COLO829 (cell line): ENCODE measurements at places on chromosomes 5 and 9.

DNA sequence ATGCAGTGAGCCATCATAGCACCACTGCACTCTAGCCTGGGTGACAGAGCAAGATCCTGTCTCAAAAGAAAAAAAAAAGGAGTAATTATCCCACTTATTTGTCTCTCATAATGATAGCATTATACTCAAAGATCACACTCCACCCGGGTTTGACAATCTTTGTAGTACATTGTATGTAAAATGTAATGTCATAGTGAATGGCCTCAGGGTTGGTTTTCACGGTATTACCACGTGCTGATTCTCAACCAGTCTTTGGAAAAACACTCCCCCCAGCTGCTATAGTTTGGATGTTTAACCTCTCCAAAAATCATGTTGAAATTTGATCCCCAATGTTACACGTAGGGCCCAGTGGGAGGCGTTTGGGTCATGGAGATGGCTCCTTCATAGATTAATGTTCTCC, 402.4 kb upstream of the GRAMD2B start:
- no peak for DNase-seq

DNA sequence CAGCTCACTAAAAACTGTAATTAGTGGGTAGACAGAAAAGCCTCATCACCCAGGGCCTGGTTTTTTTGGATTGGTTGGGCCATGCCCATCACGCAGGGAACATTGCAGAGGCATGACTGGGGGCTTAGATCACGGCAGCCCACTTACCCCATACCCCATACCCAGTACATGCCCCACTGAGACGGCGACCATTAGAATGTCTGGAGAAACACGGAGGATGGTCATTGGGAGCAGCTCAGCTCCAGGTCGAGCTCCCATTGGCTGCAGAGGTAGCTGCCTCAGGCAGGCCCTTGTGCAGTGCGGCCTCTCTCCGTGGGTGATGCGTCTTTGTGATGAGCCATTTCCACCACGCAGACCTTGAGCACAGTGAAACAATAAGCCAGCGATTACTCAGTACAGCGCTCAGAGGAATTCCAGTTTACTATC, 204.0 kb downstream of the GADD45G start:
- DNase-seq, result no peak

- DNase-seq, result no peak
Measured at GRCh38 chr5:139341187-139341688, 416 bp upstream of the PAIP2 start.

DNA sequence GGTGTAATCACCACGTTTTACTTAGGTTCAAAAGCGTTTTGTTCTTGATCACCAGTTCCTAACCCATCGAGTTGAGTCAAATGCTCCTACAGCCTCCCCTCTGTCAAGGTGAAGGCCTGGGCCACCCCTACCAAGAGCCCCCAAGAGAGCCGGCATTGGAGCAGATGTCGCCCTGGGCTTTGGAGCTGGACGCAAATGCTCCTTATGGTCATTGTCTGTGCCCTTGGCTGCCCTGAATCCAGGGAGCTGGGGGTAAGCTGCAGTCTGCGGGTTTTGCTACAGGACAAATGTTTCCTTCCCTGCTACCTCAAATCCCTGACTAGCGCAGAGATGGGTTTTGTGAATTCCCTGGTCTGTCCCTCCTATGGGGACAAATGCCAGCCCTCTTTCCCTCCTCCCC, 4.9 kb downstream of the RNF183 start:
- no peak for DNase-seq

- no peak for DNase-seq
Measured at GRCh38 chr5:134992148-134992547, 24.4 kb downstream of the CATSPER3 start.

DNA sequence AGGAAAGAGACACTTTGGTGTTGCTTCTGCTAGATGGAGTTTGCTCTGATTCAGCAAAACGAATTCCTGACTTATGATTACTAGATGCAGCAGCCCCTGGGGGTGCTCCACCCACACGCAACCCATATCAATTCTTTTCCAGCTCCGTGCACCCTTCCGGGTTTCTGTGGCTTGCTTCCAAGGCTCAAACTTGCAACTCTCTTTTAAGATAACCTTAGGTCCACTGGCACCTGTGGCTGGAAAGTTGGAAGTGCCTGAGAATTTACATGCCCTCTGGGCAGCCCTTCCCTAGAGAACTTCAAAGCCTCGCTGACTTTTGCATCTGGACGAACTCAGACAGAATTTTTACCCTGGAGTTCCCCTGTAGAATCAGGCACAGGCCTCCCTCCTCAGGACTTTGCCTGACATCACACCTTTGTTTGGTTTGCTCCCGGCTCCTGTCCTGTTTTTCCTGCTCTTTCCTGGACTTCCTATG, 224.9 kb downstream of the SNX18 start:
- DNase-seq, result peak; percentile 10

- no peak for DNase-seq
Measured at GRCh38 chr5:173320259-173320658, 8.0 kb downstream of the STC2 start.

DNA sequence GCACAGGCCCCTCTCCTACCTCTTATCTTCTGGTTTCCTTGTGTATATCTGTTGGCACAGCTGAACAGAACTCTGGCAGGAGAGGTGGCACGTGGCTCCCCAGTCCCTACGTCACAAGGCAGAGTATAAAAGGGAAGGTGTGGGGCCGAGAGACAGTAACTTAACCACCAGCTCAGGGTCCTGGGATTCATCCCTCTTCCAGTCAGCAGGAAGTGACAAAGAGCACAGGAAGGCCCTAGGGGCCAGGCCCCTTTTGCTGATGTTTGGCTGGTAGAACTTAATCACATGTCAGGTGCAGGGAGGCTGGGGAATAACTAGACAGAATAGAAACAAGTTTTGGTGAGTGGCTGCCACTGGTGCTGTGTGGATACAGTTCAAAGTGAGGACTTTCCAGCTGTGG, 4.5 kb upstream of the ICE1 start:
- DNase-seq, result no peak

DNA sequence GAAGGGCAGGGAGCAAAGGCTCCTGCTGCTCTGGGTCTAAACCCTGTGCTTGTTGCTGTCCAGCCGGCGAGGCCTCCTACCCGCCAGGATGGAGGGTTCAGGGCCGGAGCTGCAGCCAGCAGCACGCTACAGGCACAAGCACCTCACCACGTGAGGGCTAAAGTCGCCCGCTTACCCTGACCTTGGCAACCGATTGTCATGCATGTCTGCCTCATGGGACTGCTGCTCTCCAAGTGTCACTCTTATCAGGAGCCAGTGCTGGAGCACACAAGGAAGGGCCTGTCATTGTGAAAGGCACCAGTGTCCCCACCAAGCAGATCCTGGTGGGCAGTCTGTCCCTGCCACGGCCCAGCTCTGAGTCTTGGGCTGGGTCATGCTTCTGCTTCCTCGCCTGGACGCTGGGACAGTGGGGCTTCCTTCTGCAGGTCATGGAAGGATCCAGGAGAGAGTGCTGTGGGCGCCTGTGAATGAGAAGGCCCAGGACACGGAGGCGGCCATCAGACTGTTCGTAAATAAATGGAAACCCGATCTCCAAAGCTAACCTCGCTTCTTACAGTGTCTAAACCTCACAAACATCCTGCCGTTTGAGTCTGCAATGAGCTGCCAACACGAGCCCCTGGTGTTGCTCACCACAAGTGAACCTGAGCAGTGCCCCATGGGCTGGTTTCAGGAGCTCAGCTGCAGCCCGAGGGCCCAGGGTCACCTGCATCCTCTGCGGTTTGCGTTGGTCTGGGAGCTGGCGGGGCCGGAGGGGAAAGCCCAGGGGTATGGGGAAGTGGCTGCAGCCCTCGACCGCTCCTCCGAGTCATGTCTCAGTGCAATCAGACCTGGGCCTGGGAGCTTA, 58.2 kb upstream of the RXRA start:
- no peak for DNase-seq

DNA sequence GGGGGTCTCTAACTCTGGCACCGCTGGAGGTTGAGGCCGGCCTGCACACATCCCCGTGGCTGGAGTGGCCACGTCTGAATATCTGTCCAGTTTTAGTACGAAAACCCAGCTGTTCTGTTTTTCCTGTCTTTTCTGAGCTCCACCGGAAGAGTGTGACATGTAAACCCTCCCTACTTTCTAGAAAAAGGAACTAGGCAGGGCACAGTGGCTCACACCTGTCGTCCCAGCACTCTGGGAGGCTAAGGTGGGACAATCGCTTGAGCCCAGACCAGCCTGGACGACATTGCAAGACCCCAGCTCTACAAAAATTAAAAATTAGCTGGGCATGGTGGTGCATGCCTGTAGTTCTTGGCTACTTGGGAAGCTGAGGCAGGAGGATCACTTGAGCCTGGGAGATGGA, 8.2 kb upstream of the PHYKPL start:
- no peak for DNase-seq

GRCh38 chr5:154755361-154756008, at the start of gene LARP1:
LARP1 (plus strand) TSS chr5:154755377; CDS start chr5:154755758, 381 bp downstream.
- no peak for DNase-seq

DNA sequence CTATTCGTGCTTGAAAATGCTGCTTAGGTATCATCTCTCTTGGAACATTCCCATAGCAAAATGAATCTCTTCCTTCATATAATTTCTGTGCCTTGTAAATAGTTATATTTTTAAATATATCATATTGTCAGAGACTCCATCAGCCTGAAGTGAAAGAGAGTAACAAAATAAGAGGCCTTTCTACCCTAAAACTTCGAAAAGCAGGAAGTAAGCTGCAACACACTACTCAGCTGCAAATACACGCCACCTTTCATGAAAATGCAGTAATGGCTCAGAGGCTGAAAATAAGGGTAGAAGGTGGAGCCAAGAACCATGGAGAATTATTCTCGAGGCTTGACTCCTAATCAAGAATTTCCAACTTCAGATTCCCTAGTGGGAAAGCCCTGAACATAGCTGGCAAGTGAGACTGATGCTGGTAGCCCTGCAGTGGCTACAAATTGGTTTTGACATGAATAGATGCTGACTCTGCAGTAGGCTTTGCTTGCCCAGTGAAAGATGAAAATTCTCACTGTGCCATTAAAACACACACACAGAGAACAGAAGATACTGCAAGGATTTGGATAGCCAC, 30.2 kb upstream of the PTGER4 start:
- no peak for DNase-seq

- peak; percentile 23 for DNase-seq
Measured at GRCh38 chr5:110054240-110054639, 364.5 kb downstream of the MAN2A1 start.

DNA sequence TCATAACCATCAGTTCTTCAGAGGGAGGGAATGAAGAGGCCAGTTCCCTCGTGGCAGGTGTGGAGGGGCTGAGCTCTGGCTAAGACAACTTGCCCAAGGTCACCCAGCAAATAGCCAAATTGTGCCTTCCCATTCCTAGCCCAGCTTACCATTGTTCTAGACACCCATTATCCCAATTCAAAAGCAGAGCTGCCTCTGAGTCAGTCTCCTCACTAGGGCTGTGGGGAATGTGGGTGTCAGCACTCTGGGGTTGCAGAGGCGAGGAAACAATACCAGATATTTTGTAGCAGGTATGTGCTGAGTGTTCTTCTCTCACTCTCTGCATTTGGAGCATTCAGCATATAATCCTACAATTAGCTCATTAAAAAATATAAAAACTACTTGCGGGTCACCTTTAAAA, 270.8 kb downstream of the PSAT1 start:
- DNase-seq, result no peak

DNA sequence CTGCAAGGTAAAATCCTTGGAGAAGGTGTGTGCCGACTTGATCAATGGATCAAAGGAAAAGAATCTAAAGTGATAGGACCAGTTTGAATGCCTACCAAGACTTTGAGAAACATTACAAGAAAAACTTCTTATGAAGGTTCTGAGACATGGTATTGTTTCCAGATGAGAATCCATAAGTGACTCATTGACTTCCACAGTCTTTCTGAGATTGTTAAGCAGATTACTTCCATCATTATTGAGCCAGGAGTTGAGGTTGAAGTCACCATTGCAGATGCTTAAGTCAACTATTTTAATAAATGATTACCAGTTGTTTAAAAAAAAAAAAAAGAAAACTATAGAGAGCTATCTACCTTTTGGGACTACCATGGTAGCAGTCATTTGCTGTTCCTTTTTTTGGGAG, 7.0 kb downstream of the LNPEP start:
- DNase-seq, result no peak

DNA sequence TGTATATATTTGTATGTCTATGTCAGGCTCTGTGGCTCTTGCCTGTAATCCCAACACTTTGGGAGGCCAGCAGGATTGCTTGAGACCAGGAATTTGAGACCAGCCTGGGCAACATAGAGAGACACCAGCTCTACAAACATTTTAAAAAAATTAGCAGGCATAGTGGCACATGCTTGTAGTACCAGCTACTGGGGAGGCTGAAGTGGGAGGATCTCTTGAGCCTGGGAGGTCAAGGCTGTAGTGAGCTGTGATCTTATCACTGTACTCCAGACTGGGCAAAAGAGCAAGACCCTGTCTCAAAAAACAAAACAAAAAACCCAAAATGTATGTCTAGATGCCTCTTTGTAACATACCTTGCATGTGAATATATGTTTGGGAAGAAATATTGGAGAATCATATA, 15.8 kb downstream of the ARRDC3 start:
- DNase-seq, result no peak

DNA sequence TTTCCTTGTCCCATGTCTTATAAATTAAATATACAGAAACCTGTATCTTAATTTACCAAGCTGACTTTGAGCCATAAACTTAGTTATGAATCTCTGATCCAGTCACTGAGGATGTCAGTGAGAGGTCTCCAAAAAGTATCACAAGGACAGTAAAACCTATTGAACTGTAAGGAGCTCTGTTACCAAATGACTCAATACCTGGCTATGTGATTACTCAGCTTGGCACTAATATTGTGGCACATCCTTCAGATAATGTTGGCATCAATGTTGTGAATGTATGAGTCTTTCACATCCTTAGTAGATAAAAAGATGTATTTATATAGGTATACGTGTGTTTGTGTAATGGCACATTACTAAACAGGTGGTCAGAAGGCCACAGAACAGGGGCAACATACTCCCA, 18.0 kb upstream of the CAPSL start:
- no peak for DNase-seq

DNA sequence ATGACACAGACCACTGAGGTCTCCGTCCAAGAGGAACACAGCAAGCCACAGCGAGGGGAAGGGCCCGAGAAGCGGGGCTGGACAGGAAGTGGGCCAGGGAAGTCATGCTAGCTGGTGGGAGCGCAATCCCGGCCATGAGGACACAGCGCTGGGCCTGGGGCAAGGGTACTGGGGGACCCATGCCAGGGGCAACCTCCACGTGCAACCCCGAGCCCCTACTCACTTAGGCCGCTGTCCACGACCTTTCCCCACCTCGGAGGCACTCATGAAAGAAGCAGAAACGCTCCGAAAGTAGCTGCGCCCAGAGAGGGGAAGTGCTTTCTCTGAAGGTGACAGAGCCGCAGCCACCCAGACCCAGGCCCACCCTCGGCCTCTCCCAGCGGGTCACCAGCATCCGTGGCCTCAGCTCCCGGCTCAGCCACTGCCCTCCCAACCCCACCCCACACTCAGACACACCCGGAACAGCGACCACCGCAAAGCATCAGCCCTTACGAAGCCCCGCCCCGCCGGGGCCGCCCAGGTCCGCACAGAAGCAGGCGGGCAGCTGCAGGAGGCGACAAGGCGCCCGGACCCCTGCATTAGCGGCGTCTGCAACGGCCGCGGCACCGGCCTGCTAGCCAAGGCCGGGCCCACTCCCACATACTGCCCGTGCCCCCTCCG, 782 bp downstream of the BICD2 start:
- DNase-seq, result no peak
